ENCODE measurements at places on chromosomes 1 and 21. TPM values are rescaled to one million over a fixed set of nuclear protein-coding genes. Genes with fewer than 3 reads are reported as not detected.

NPHP4 gene
- 3.4 TPM for total RNA-seq

DNASE2B gene
- total RNA-seq: not detected

SH2D1B gene
- 0.21 TPM for total RNA-seq

LPGAT1 gene
- total RNA-seq: 55.2 TPM

SPATA21 gene
- not detected for total RNA-seq

HSD3B1 gene
- total RNA-seq: not detected

LGR6 gene
- not detected for total RNA-seq

RORC gene
- 1.9 TPM for total RNA-seq

DFFA gene
- total RNA-seq: 72.3 TPM

ERICH3 gene
- not detected for total RNA-seq

ZNF695 gene
- not detected for total RNA-seq

DISC1 gene
- total RNA-seq: 1.4 TPM

AQP10 gene
- under 0.01 TPM for total RNA-seq

ADIPOR1 gene
- 162 TPM for total RNA-seq

C1QB gene
- total RNA-seq: not detected

FGR gene
- total RNA-seq: 0.64 TPM

TIE1 gene
- total RNA-seq: 0.85 TPM

TPTE gene
- not detected for total RNA-seq

C1orf210 gene
- total RNA-seq: 4.5 TPM

Measured in tracheal epithelial cell (primary cell).